ENCODE measurements at places on chromosomes 5 and 9. TPM values are rescaled to one million over a fixed set of nuclear protein-coding genes. Genes with fewer than 3 reads are reported as not detected.

- no peaks in the 10 kb centered on the region for H3K36me3 ChIP-seq
- no peaks in the 10 kb centered on the region for H3K27me3 ChIP-seq
- H3K4me3 ChIP-seq = no peak overlapping the region
Observed at GRCh38 chr5:29131285-29131684, 2062.2 kb upstream of the CDH6 start.

GRCh38 chr5:80369521-80369920 is 38.3 kb upstream of the ZFYVE16 start:
- no peak for DNase-seq
- no peak overlapping the region for H3K27ac ChIP-seq
- H3K4me3 ChIP-seq = no peak overlapping the region

GRCh38 chr5:16727755-16728325 is 111.0 kb upstream of the RETREG1 start:
- H3K27me3 ChIP-seq = no peaks in the 10 kb centered on the region
- peak overlapping the region; percentile 20 for H3K27ac ChIP-seq
- peaks cover 5% of the 10 kb centered on the region for H3K4me1 ChIP-seq
- DNase-seq = peak; percentile 49
- no peak overlapping the region for H3K4me3 ChIP-seq

Gene TMEM174
- total RNA-seq = not detected

Gene GADD45G
- 27.1 TPM for total RNA-seq

Gene WNT8A
- not detected for total RNA-seq

Data from tibial nerve (tissue), 4 donors.